ENCODE measurements at places on chromosomes 5 and 9. TPM values are rescaled to one million over a fixed set of nuclear protein-coding genes. Genes with fewer than 3 reads are reported as not detected.
A peak's percentile ranks its signal among the peaks of the same experiment; 100 is the strongest.

DNA sequence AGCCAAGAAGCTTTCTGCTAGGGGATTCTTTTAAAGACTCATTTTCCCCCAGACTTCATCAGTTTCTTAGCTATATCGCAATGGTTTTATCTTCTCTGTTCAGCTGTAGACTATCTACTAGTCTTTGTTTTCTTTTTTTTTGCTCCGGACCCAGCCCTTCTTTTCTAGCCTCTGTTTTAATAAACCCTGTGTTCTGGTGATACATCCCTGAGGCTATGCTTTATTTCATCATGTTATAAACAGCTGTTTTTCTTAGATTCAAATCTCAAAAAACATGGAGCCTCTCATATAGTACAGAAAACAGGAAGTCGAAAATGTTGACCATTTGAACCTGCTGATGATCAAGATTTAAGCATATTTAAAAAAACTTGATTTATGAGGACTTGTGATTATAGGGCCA lies 37.8 kb downstream of the SCGB3A1 start:
- no peak for DNase-seq

DNA sequence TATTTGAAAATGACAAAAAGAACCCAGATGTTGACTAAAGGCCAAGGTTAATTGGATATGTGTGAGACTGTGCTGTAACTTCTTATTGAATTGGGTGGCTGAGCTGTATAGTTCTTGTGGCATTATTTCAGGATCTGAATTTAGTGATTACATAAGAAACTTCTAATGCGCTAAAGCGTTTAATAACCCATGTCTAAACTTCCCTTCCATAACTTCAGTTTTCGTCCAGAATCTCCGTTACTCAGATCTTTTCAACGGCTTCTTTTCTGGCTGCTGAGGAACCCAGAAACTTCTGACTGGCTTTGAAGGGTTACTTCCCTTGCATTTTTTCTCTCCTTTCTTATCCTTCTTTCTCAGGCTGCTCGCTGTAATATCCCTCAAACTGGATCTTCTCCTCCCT lies 28.1 kb upstream of the C9orf72 start:
- DNase-seq: no peak

GRCh38 chr5:94761786-94762185 lies 143.3 kb downstream of the SLF1 start:
- no peak for DNase-seq

DNA sequence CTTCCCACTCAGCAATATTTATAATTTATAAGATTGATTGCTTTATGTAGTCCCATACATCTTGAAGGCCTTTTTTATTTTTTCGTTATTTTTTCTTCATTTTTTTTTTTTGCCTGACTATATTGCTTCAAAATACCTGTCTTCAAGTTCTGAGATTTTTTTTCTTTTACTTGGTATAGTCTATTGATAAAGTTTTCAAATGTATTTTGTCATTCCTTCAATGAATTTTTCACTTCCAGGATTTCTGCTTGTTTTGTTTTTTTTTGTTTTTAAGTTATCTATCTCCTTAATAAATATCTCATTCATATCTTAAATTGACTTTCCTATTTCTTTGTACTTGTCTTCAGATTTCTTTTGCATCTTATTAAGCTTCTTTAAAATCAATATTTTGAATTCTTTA lies 905.6 kb upstream of the CDH6 start:
- no peak for DNase-seq

- peak; percentile 1 for DNase-seq
Observed at GRCh38 chr5:95284572-95285408, at the start of gene MCTP1. Gene MCTP1 (minus strand): TSS chr5:95285094.

DNA sequence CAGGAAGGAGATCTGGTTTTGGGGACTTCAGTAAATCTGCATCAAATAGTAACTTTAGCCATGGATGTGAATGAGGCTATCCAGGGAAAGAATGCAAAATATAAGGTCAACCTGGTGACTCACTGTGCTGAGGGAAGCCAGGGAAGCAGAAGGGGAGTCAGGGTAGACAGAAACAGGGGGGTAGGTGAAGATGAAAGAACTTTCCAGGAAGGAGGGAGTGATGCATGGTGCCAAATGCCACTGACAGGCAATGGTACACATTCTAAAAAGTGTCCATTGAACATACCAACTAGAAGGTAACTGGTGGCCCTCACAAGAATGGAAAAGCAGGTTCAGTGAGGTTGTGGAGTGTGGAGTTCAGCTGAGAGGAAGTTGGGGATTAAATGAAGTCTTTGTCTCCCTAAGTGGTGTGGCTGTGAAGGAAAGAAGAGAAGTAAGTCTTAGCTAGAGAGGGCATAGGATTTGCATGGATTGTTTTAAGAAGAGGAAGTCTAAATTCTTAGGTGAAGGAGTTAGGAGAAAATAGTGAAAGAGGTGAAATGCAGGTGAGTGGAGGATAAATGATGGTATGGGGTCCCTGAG lies 35.5 kb downstream of the PALM2AKAP2 start:
- peak; percentile 41 for DNase-seq

GRCh38 chr5:124738681-124739633 lies 7.5 kb downstream of the ZNF608 start:
- DNase-seq: no peak

DNA sequence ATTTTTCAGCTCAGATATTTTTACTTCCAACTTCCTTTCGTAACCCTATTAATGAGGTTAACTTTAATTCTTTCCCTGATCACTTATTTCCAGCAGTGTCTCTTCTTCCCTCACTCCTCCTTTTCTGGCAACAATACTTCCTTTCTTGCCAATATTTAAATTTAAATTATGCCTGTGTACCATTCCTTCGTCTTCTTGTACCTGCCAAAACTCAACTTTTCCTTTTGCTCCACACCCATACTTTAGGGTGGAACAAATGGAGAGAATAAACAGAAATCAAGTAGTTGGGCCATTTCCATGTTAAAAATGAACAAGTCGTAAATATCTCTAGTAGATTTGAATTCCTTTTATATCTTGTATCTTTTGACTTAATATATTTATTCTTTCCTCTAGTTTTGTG lies 66.0 kb downstream of the FER start:
- no peak for DNase-seq

- DNase-seq: no peak
Observed at GRCh38 chr5:34459908-34460307, 196.2 kb upstream of the RAI14 start.

GRCh38 chr9:113156880-113157279 lies 6.1 kb downstream of the SLC31A2 start:
- DNase-seq: no peak

DNA sequence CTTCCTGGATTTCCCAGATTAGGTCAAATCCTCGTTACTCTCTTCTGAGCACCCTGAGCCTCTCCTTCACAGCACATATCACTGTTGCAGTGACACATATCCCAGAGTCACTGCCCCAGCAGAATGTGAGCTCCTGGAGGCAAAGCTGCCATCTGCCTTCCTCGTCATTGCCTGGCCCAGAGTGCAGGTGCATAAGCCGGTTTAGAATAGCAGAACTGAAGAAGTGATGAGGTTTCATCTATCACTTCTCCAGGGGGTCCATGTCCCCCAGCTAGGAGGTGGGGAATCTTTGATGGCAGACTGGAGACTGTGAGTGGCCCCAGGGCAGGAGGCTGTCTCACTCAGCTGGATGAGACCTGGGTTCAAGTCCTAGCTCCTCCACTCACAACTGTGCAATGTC lies 25.8 kb downstream of the NIPAL4 start:
- DNase-seq: no peak

GRCh38 chr5:167816864-167817263 lies 474.6 kb upstream of the WWC1 start:
- no peak for DNase-seq

DNA sequence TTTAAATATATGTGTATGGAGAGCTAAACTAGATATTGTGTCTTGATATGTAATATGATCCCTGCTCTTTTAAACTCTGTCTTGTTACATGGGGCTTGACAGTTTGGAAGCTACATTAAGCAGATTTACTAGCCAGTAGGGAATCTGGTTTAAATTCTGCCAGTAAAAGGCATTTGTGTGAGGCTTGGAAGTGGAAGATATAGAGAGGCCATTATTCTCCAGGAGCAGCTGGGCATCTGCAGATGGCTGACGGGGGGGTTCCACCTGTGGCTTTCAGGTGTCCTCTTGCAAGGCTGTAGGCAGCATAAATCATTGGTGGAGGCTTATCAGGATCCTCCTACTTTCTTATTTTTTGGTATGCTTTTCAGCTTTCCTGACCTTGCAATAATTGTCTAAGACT lies 179.1 kb upstream of the FBXL7 start:
- DNase-seq: no peak

DNA sequence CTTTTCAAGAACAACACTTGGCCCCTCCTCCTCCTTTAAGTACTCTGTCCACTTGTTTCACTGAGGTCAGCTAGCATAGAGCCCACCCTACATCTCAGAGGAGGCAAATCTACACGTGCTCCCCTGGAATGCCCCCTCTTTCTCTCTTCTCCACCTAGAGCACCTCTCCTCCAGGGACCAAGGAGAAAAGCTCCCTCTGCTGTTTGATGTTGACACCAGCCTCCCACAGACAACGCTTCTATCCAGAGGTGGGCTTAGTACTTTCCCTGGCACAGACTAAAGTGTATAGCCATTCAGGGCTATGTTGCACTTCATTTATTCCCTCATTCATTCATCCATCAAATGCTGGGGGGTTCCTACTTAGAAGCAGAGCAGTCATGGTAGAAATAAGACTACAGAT lies 68.2 kb upstream of the TAF1L start:
- DNase-seq: no peak

DNA sequence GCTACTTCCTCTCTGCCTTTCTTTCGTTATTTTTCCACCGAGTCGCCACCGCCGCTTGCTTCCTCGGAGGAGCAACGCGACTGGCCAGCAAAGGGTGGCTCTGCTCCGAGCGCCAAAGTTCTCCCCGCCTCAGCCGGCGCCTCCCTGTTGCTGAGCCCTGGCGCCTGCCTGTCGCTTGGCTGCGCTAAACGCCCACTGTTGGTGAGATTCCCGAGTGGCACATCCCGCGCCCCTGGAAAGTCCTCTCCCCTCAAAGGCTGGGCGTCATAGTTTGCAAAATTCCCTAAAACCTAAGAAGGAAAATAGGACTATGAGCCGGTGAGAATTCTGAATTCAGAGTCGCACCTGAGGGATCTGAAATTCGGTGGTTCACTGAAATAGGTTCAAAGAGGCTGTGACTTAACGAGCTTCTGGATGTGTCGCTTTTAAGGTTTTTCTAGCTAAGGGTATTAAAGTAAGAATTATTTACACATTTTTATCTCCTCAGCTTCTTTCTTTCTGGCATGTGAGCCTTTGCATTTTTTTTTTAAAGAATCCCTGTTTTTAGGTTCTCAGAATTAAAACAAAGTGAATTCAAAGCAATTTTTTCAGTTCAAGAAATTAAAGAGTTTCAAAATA lies at the start of gene GRIN3A:
Gene GRIN3A (minus strand): TSS at position 82 of the 618 bp plus-strand sequence. CDS start 668 bp downstream, outside the sequence.
- no peak for DNase-seq

Gene MSX2
- under 0.01 TPM for total RNA-seq

Gene KCNV2
- total RNA-seq: not detected

Gene DMRT3
- not detected for total RNA-seq

Gene PPP3R2
- total RNA-seq: not detected

Gene PRDM9
- total RNA-seq: not detected

Gene FAM221B
- not detected for total RNA-seq

Gene GFI1B
- total RNA-seq: not detected
